ENCODE measurements at places on chromosomes 11 and 22.

GRCh38 chr11:47187723-47188122 is 1.5 kb upstream of the PACSIN3 start:
- H3K4me1 ChIP-seq: peaks cover 56% of the 10 kb centered on the region
- peak overlapping the region; percentile 87 for H3K27ac ChIP-seq
- no peaks in the 10 kb centered on the region for H3K27me3 ChIP-seq
- no peak for DNase-seq

DNA sequence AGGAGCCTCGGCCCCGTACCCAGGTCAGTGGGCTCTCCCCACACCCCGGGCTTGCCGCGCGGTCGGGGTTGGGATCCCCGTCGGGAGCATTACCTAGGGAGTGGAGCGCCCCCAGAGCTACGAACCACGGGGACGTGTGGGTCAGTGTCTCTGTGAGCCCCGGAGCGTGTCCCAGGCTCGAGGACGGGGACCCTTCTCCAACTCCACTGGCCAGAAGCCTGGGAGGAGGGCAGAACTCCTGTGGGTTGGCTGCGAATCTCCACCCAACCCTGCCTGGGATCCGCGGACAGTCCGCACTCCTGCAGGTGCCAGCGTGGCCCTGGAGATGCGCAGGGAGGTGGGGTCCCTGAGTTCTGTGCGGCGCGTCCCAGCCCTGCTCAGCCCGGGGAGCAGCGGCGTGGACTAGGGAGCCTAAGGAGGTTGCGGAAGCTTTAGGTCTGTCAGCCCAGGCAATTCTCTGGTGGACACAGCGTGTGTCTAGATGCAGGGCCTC is 346 bp downstream of the PPFIBP2 start:
- H3K4me1 ChIP-seq: peaks cover 10% of the 10 kb centered on the region
- H3K27ac ChIP-seq: no peak overlapping the region
- no peaks in the 10 kb centered on the region for H3K27me3 ChIP-seq

DNA sequence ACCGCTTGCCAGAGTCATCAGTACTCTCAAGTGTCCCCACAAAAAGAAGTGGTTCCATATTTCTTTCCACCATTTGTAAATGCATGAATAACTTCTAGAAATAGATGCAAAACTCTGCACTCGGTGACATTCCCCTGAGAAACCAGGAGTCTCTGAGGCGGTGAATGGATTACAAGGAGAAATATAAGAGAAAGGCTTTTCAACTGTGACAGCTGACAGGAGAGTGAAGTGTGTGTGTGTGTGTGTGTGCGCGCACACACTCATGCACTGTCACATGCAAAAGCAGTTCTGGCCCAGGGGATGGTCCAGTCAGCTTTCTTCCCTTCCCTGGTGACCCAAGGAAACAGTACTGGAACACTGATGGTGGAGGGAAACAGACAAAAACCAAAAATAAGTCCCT is 710.0 kb downstream of the OPCML start:
- no peak overlapping the region for H3K4me3 ChIP-seq
- peaks cover 7% of the 10 kb centered on the region for H3K4me1 ChIP-seq
- no peaks in the 10 kb centered on the region for H3K27me3 ChIP-seq
- no peak for DNase-seq
- H3K36me3 ChIP-seq: no peaks in the 10 kb centered on the region
- H3K27ac ChIP-seq: no peak overlapping the region

DNA sequence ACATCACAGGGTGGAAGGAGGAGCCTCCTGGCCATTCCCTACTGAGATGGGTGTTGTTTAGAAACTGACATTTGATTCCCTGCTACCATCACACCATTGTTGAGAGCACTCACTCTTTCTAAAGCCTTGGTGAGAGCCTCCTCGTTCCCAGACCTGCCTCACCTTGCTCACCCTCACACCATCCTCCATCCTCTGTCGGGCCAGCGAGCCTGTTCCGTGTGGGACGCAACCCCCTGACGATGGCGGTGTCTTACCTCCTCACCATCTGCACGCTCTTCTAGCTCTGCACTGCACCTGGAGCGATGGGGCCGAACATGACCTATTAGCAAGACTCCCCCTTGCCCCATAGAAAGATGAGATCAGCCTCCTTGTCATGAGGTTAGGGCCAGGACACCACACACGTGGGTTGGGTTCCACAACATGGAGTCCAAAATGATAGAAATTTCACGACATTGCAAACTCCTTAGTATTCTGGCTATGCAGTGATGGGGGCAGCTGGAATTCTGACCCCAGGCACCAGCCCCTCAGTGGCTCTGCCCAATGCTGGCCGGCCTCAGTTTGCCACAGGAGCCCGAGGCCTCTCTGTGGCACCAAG is 1017.9 kb downstream of the TBC1D22A start:
- H3K27me3 ChIP-seq: no peaks in the 10 kb centered on the region
- H3K4me3 ChIP-seq: no peak overlapping the region
- no peak for DNase-seq
- no peaks in the 10 kb centered on the region for H3K4me1 ChIP-seq

DNA sequence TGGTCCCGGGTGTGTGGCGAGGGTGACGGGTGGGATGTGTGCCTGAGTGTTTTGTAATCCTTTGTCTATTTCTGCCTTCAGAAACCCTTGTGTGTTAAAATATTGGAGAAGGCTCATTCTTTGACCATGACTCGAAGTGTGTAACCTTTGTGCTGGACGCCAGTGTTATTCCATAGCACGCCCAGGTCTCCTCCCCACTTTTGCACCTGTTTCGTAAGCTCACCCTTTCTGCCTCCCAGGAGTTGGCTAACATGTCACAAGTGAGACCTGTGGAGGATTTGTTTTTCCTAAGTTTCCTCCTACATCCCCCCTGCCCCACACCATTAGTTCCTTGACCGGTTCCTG is 382 bp downstream of the C11orf54 start:
- peaks cover 12% of the 10 kb centered on the region for H3K36me3 ChIP-seq
- H3K27me3 ChIP-seq: no peaks in the 10 kb centered on the region
- H3K4me1 ChIP-seq: peaks cover 3% of the 10 kb centered on the region
- peak overlapping the region; percentile 60 for H3K27ac ChIP-seq
- DNase-seq: peak; percentile 89
- H3K4me3 ChIP-seq: peak overlapping the region; percentile 79

DNA sequence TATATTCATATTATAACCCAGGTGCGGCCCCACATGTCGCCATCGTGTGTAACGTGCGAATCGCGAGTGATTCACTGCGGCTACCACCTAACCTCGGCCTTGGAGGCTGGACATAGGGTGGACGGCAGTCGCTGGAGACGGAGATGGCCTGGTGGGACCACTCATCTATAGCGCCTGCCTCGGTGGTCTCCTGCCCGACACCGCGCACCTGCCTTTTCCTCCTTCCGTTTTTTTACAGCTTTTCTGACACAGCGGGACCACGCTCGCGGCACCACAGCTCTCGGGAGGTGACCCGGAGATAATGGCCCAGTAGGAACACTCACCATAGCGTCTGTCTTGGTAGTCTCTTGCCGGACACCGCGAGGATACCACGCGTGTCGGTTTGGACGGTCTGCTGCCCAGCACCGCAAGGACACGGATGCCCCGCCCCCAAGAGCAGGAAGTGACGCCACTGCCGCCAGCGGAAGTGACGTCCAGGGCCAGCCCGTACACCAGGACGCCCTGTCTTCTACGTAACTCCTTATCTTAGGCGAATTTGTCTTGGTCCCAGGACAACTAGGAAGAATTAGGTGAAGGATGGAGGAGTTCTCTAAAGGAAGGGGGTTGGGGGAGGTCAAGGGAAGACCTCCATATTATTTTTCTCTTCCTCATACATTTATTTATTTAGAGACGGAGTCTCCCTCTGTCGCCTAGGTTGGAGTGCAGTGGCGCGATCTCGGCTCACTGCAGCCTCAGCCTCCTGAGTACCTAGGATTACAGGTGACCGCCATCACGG is 6.4 kb downstream of the SNU13 start:
- H3K27ac ChIP-seq: no peak overlapping the region
- H3K4me1 ChIP-seq: no peaks in the 10 kb centered on the region
- peak overlapping the region; percentile 73 for H3K4me3 ChIP-seq
- DNase-seq: peak; percentile 93

DNA sequence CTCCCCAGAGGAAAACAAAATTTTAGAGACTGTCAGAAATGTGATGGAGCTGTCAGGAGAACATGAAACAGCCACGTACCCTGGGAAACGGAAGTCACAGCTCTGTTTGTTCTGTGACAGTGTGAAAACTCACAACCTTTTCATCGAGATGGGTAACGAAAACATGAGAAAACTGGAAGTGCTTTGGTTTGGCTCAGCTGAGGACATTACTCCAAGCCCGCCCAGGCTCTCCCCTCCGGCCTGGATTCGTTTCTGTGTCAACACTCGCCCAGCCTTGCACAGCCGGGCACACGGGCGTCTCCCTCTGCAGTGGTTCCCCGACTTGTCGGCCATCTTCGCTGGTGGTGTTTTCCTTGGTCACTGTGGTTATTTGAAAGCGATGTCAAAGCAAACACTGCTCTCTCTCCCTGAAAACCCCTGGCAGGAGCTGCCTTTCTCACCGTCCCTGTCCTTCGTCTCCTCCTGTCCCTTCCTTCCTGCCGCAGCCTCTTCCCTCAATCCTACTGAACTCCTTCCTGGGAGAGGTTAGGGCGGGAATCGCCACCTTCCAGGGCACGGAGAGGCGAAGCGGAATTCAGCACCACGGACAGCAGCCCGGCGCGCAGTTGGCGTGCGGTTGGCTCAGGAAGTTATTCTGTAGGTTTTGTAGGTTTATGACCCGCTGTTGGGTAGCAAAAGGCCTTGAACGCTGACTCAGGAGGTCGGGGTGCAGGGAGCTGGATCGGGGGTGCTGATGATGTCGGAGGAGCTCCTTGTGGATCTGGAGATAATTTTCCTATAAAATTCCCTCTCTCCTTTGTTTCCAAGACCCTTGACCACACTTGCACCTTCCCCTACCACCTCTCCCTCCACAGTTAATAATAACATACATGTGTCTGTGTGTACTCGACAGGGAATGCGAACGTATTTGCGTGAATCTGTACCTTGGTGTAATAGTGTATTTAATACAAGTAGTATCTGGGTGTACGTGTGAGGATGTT is 13.1 kb upstream of the RPS19BP1 start:
- H3K4me1 ChIP-seq: no peaks in the 10 kb centered on the region
- DNase-seq: peak; percentile 75
- no peaks in the 10 kb centered on the region for H3K36me3 ChIP-seq
- no peak overlapping the region for H3K27ac ChIP-seq
- H3K4me3 ChIP-seq: no peak overlapping the region

DNA sequence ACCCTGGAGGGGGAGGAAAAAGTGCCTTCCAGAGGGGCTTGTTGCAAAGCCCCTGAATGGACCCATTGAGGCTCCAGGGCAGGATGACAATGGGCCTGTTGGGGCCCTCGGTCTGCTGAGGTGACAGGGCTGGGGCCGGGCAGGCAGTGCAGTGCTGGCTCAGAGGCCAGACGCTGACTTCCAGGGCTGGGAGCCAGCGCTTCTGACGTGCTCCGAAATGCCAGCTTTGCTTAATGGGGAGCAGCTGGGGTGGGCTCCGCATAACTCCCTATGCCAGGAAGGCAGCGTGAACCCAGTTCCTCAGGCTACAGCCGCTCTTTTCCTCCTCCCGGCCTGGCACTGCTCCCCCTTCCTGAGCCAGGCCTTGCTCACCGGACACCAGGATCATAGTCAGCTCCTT is 17.7 kb downstream of the NAV2 start:
- H3K36me3 ChIP-seq: no peaks in the 10 kb centered on the region
- no peaks in the 10 kb centered on the region for H3K27me3 ChIP-seq
